ENCODE measurements at places on chromosomes 2 and 18.
A peak's percentile ranks its signal among the peaks of the same experiment; 100 is the strongest.

- no peak for DNase-seq
Measured at GRCh38 chr2:79723830-79724229, 211.0 kb downstream of the CTNNA2 start.

DNA sequence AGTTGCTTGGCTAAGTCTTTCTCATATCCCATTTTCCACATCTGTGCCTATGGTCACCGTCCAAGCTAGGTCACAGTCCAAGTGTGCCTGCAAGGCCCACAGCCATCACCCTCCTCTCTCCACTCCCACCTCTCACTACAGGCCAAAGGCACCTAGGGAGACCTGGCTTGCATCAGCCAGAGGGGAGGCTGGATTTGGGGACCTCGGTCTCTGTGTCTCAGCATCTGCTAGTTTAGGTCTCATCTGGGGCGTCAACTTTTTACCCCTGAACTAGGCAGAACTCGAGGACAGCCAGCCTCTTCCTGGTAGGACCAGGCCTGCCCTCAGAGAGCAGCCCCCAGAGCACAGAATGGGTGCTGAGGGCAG is 217.1 kb downstream of the DYSF start:
- no peak for DNase-seq

DNA sequence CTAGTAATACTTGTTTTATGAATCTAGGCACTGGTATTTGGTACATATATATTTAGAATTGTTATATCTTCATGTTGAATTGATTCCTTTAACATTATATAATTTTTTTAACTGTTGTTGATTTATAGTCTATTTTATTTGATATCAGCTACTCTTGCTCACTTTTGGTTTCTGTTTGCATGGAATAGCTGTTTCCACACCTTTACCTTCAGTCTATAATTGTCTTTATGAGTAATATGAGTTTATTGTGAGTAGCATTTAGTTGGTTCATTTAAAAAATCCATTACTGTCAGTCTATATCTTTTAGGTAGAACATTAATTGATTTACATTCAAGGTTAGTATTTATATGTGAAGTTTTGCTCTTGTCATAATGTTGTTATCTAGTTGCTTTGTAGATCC is 58.6 kb downstream of the SMCHD1 start:
- no peak for DNase-seq

- peak; percentile 73 for DNase-seq
Measured at GRCh38 chr18:63155169-63155852, 164.3 kb downstream of the BCL2 start.

DNA sequence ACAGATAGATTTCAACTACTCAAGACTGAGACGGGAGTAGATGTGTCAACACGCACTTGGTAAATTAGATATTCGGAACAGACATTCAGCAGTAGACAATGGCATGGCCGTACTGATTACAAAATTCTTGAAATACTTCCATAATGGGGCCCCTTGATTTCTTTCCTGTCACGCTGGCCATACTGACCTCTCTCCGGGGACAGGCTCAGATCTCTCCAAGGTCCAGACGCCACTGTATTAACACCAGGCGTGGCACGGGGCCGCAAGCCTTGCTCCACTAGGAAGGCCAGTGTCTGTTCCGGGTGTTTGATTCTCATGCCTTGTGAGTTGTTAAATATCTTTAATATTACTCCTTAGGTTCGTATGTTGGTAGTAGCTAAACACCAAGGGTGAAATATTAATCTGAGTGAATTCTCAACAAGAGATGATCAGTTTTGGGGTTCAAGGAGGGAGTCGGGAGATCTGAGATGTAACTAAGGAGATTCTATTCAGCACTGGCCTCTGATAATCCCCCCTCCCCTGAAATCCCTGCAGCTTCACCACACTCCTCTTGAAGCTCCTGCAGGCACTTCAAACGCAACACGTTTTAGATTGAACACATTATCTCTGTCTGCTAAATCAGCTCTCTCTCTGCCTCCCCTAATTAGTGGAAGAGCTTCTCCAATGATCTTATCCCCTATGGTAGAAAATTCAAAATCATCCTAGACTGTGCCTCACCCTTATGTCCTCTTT is 2.2 kb upstream of the EHD3 start:
- no peak for DNase-seq

Data from activated T-cell treated with anti-CD3 and anti-CD28 coated beads for 48 hours (primary cell).